Esophagus squamous epithelium (tissue), 5 donors: ENCODE measurements at places on chromosomes 3 and 15.
A peak's percentile ranks its signal among the peaks of the same experiment; 100 is the strongest.

DNA sequence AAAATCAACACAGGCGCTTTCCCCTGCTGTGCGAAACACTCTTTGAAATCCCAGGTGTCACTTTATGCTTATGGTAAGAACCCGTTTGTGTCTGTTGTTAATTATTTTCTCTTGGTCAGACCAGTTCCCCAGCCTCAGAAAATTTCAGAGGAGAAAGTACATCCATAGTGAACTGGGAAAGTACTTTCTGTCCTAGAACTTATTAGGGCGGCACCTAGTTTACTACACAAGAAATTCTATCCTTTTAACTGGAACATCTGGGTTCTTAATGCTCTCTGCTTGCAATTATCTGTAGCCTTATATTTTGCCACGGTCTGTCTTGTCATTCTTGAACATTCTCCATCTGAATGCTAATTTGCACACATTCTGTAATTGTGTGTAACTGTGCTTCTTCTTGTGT is 215.0 kb downstream of the PTPRG start:
- no peak for DNase-seq

- no peak for DNase-seq
These were observed 60.5 kb downstream of the VGLL4 start for GRCh38 chr3:11583235-11583634.

- no peak for DNase-seq
These were observed 151.9 kb downstream of the RBPMS2 start for GRCh38 chr15:64623347-64623996.

DNA sequence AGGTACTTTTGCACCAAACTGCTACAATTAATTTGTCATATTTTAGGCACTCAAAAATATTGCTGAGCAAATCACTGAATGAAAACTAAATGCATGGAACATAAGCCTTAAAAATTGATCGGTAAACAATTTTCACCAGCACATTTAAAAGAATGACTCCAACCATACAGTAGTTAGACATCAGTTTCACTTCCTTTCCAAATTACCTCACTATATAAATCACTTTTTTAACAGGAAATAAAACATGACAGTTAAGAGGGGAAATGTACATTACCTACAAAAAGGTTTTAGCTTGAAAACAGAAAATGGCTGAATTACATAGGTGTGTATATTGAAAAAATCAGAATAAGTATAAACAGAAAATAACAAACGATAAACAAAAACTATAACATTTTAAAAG is 108.4 kb downstream of the SERPINI1 start:
- DNase-seq, result no peak

GRCh38 chr15:86743283-86743903 is 663.7 kb downstream of the AGBL1 start:
- DNase-seq, result no peak

GRCh38 chr3:80357761-80358160 is 590.0 kb upstream of the ROBO1 start:
- no peak for DNase-seq

GRCh38 chr15:93200081-93200836 is 111.2 kb upstream of the RGMA start:
- DNase-seq, result no peak

GRCh38 chr15:92947071-92947730 is 47.1 kb downstream of the CHD2 start:
- no peak for DNase-seq

DNA sequence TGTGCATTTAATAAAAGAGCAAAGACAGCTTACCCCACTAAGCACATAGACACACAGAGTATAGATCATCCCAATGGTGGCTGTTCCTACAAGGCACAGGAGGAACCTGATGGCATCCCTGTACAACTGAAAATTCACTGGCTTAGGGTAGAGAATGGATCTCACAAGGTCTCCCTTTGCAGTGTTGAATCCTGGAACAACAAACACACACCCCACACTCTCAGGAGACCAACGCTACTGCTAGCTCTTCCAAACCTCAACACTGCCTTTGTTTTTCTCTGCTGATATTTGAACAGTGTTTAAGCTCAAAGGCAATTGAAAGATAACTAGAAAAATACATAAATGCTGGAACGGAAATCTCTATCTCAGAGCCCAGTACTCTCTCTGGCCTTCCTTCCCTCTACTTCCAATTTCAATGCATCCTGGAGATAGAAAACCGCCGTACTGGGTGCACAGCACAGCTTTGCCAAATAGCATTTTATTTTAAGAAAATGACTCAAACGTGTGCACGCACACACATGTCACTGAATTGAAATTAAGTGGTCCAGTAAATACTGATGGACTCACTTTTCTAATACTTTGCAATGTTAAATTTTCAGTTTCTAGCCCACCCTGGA is 87.5 kb upstream of the ATP13A5 start:
- no peak for DNase-seq

GRCh38 chr3:143360244-143360643 is 240.7 kb downstream of the CHST2 start:
- no peak for DNase-seq

GRCh38 chr3:141094790-141095545 is 43.8 kb downstream of the SPSB4 start:
- no peak for DNase-seq

DNA sequence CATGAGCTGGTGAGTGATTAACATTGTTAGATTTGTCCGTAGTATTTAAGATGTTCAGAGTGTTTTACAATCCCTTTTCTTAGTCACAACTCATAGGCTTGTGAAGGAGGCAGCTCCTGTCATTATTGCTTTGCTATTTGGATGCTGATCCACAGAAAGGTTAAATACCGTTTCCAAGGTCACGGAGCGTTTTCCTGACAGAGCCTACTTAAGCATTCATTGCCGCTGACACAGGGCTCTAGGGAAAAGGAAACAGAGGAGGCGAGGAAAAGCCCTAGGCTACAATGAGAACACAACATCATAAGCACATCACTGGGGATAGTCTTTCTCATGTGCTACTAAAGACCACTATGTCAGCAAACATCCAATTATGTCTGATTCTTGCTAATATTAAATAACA is 38.5 kb upstream of the CPB1 start:
- DNase-seq, result no peak

DNA sequence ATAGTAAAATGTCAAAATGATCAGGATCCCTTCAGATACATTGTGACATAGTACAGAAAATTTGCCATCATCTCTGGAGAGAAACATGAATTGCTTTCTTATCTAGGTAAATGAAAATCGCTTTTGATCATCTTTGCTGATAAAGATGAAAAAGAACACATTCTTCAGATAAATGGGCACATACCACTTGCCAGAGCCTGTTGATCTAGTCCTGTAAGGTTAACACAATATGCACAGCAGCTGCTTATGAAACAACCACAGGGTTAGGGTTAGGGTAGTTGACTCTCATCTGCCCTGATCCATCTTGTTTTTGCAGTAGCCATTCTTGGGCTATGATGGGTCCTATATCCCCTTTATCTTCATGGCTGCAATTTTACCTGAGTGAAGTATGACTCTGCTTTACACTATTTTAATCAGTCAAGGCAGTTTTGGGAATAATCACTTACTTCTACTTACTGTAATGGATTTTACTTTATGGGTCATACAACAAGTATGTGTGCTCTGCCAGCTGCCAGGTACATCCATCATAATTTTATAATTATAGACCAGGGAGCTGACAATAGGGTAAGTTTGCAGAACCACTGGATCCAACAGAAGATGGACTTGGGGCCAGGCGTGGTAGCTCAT is 12.6 kb upstream of the SPINK8 start:
- no peak for DNase-seq

DNA sequence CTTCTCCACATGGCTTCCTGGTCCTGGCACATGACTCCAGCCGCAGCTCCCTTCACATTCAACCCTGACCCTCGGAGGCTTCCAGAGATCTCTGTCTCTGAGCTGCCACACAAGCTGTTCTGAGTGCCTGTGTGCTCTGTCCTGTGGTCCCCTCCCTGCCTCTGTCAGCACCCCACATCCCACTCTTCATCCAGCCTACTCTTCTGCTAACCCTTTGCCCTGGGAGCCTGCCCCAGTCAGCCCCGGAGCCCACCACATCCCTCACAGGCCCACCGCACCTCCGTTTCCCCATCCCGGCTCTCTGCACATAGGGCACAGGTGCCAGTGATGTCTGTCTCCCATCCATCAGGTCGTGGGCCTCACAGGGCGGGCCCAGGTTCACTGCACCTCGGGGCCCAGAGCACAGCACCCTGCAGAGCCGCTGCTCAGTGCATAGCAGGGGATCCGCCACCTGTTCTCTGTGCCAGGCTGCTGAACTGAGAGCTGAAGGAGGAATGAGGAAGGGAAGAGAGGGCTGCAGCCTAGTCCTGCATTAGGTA is 133.6 kb downstream of the UACA start:
- no peak for DNase-seq

DNA sequence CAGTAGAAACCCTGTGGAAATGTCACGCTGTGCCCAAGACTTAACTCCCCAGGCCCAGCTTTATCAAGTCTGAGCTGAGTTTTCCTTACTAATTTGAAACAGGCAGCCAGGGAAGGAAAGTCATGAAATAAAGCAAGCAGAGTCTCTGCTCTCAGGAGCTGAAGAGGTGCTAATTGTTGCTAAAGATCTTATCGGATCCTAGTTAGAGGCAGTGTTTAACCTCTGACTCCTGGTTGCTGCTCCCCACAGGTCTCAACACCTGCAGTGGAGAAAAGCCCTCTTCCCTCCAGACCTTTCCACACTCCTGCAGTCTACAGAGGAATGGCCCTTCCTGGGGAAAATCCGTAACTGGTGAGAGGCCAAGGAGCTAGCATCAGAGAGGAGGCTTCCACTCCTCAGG is 628.2 kb downstream of the NTRK3 start:
- DNase-seq, result no peak

- DNase-seq, result peak; percentile 12
These were observed 42.2 kb upstream of the PLCL2 start for GRCh38 chr3:16842272-16843270.
